Esophagus muscularis mucosa (tissue), 4 donors: ENCODE measurements at places on chromosomes 11 and 22. TPM values are rescaled to one million over a fixed set of nuclear protein-coding genes. Genes with fewer than 3 reads are reported as not detected.
A peak's percentile ranks its signal among the peaks of the same experiment; 100 is the strongest.

DNA sequence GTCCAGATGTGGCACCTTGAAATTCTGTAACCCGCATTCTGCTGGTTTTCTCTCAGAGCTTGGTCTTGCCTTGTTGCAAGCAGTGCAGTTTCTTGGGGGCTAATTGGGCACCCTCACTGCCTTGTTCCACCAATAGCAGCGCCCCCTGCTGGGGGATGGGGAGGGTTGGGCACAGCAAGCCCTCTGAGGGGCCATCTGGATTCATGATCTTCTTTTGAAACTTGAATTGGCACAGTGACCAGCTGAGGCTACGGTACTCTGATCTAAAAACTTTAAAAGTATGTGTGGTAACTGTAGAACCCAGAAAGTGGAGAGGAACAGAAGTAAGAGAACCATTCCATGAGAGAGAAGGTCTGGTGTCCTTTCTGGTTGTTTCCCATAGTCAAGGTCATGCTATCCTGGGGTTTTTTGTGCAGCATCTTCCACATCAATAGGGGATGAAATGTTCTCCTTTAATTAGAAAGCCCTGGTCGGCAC is 64.2 kb downstream of the MED15 start:
- no peaks in the 10 kb centered on the region for H3K27me3 ChIP-seq
- H3K4me3 ChIP-seq = no peak overlapping the region
- no peak for DNase-seq
- no peak overlapping the region for H3K27ac ChIP-seq

DNA sequence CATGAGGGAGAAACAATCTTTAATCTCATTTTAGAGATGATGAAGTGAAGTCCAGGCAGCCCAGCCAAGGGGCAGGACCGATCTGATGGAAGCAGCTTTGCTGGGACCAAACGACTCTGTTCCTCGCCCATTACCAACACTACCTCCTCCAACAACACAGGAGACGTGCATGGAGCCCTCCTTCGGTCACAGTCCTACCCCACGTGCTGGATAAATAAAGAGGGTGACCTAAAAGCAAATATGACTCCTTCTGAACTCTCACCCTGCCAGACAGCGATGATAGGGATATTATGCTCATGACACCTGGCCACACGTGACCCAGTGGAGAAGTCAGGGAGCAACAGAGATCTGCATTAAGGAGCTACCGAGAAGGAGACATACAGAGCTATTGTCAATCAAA is 26.0 kb downstream of the SCGB1A1 start:
- no peak for DNase-seq
- H3K4me1 ChIP-seq = peaks cover 73% of the 10 kb centered on the region
- H3K4me3 ChIP-seq = peak overlapping the region; percentile 60
- H3K27me3 ChIP-seq = no peaks in the 10 kb centered on the region
- peak overlapping the region; percentile 94 for H3K27ac ChIP-seq

DNA sequence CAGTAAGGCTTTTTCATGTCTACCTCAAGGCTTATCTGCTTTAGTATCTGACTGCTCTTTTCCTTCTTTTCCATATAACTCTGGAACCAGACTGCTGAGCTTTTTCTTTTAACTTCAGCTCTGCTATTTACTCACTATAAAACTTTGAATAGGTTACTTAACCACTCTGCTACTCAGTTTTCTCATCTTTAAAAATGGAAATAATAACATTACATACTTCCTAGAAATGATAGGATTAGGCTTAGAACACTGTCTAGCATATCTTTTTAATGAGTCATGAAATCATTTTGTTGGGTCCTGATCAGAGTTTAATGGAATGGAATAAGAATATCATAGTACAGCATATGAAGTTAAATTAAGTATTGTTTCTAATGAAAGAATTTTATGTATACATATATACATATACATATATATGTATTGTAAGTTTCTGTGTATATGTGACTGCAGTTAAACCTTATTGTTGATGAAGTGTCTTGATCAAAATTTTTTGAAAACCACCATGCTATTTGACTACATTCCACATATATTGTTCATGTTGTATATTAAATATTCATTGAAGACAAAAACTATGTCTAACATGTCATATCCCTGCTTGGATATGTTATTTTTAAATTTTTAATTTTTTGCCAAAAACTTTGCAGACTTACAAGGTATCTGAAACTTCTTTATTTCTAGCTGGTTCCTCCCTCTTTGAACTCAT is 120.2 kb downstream of the METTL15 start:
- no peaks in the 10 kb centered on the region for H3K27me3 ChIP-seq
- H3K4me3 ChIP-seq = no peak overlapping the region
- no peaks in the 10 kb centered on the region for H3K36me3 ChIP-seq
- peaks cover 2% of the 10 kb centered on the region for H3K4me1 ChIP-seq

GRCh38 chr11:117290809-117291396 is at the start of gene BACE1-AS:
Gene BACE1-AS, plus strand, starts transcription at chr11:117291346.
- no peaks in the 10 kb centered on the region for H3K27me3 ChIP-seq
- no peak for DNase-seq
- peaks cover 22% of the 10 kb centered on the region for H3K36me3 ChIP-seq
- no peak within 1 kb of the TSS for H3K4me3 ChIP-seq
- H3K27ac ChIP-seq = no peak within 1 kb of the TSS

DNA sequence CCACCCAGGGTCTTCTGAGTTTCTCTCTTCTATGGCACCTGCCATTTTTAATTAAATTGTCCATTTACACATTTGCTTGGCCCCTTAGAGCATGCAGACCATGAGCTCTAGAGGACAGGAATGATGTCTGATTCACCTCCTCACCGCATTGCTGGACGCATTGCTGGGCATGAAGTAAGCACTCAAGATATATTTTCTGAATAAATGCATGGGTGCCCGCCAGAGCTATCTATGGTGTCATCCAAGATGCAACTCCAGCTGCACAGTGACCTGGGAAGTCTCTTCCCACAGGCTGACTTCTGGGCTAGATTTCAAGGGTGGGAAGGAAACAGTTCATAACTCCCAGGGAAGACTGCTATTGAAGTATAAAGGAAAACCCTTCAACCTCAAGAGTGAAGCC is 66.6 kb upstream of the ASPHD2 start:
- peaks cover 8% of the 10 kb centered on the region for H3K4me1 ChIP-seq
- H3K36me3 ChIP-seq = no peaks in the 10 kb centered on the region
- no peak for DNase-seq
- no peak overlapping the region for H3K4me3 ChIP-seq

DNA sequence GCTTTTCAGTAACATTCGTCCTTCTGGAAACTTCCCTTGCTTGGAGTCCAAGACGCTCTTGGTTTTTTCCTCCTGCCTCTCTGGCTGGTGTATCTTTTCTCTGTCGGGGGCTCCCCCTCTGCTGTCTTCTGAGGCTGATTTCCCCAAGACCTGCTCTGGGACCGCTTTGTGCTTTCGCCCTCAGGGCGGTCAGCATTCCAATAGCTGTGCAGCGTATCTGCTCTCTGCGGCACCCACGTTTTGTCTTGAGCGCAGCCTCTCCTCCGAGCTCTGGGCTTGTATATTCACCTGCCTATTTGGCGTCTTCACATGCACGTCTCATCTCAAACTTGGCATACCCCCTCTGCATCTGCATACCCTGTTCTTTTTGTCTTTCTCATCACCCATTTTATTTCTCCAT is 2.4 kb downstream of the GTSE1 start:
- H3K36me3 ChIP-seq = peaks cover under 1% of the 10 kb centered on the region
- peaks cover 15% of the 10 kb centered on the region for H3K4me1 ChIP-seq
- no peaks in the 10 kb centered on the region for H3K27me3 ChIP-seq
- no peak overlapping the region for H3K4me3 ChIP-seq
- H3K27ac ChIP-seq = no peak overlapping the region

Gene PGM2L1
- total RNA-seq = 2.5 TPM

- H3K36me3 ChIP-seq = no peaks in the 10 kb centered on the region
- H3K27ac ChIP-seq = no peak overlapping the region
- H3K4me3 ChIP-seq = no peak overlapping the region
- H3K4me1 ChIP-seq = peaks cover 13% of the 10 kb centered on the region
- H3K27me3 ChIP-seq = no peaks in the 10 kb centered on the region
Observed at GRCh38 chr11:86089659-86090058, 20.8 kb upstream of the PICALM start.

GRCh38 chr22:32951076-32951806 is 106.9 kb downstream of the SYN3 start:
- H3K27ac ChIP-seq = no peak overlapping the region
- H3K27me3 ChIP-seq = no peaks in the 10 kb centered on the region
- no peaks in the 10 kb centered on the region for H3K36me3 ChIP-seq
- no peak for DNase-seq

DNA sequence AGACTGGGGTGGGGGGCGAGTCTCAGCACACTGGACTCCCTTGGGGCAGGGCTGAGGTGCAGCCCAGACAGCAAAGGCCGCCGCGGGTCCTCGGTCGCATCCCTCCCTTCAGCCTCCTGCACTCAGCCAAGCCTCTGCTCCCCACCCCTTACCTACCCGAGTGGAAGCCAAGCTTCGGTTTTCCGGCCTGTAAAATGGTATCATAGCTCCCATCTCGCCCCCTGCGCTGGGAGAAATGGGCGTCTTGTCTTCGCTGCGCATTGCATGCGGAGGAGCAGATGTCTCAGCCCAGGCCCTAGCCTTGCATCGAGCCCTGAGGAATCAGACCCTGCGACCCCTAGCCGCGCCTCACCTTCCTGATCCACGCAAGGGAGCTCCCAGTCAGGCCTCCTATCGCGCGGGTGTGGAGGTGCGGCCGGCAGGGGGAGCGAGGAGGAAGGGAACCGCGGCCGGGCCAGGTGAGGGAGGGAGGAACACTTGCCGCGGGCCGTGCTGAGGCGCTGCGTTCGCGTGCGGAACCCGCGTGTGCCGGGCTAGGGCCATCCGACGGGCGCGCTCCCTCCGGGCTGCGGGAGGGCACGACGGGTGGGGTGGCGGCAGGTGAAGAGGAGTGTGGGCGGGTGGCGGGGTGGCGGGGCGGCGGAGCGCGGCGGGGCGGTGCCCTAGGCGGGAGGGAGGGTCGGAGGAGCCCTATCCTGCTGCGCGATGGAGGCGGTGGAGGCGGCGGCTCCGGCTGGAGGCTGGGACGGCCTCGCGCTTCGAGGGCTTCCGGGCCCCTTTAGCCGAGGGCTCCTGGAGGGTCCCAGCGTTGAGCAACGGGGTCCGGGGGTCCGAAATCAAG is 4.1 kb upstream of the TBX1 start:
- peaks cover 6% of the 10 kb centered on the region for H3K4me1 ChIP-seq
- H3K36me3 ChIP-seq = no peaks in the 10 kb centered on the region
- H3K27ac ChIP-seq = no peak overlapping the region
- no peak for DNase-seq
- H3K4me3 ChIP-seq = peak overlapping the region; percentile 38
- H3K27me3 ChIP-seq = peaks cover 6% of the 10 kb centered on the region

DNA sequence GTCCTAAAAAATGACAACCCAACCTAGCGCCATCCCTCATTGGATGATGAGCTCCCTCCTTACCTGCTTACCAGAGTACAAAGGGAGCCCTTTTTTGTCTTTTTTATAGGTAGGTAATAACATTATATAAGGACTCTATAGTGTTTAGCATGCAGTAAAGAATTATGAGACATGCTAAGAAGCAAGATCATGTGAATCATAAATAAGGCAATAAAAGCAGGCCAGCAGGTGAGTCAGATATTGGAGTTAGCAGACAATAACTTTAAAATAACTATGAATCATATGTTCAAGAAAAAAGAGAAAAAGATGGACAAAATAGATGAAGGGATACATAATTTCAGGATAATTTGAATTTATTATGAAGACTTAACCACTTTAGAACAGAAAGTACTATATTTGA is 81.5 kb downstream of the GRK3 start:
- no peaks in the 10 kb centered on the region for H3K36me3 ChIP-seq
- no peaks in the 10 kb centered on the region for H3K27me3 ChIP-seq
- H3K27ac ChIP-seq = no peak overlapping the region
- no peak overlapping the region for H3K4me3 ChIP-seq

DNA sequence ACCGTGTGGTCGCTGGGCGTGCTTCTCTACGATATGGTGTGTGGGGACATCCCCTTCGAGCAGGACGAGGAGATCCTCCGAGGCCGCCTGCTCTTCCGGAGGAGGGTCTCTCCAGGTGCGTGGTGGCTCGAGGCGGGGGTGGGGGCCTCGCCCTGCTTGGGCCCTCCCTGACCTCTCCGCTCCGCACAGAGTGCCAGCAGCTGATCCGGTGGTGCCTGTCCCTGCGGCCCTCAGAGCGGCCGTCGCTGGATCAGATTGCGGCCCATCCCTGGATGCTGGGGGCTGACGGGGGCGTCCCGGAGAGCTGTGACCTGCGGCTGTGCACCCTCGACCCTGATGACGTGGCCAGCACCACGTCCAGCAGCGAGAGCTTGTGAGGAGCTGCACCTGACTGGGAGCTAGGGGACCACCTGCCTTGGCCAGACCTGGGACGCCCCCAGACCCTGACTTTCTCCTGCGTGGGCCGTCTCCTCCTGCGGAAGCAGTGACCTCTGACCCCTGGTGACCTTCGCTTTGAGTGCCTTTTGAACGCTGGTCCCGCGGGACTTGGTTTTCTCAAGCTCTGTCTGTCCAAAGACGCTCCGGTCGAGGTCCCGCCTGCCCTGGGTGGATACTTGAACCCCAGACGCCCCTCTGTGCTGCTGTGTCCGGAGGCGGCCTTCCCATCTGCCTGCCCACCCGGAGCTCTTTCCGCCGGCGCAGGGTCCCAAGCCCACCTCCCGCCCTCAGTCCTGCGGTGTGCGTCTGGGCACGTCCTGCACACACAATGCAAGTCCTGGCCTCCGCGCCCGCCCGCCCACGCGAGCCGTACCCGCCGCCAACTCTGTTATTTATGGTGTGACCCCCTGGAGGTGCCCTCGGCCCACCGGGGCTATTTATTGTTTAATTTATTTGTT is 2.4 kb downstream of the PIM3 start:
- peak overlapping the region; percentile 73 for H3K4me3 ChIP-seq
- peaks cover 70% of the 10 kb centered on the region for H3K4me1 ChIP-seq
- no peaks in the 10 kb centered on the region for H3K27me3 ChIP-seq
- peaks cover 28% of the 10 kb centered on the region for H3K36me3 ChIP-seq
- no peak for DNase-seq
- H3K27ac ChIP-seq = peak overlapping the region; percentile 94

Gene C22orf23
- not detected for total RNA-seq

Gene MS4A15
- total RNA-seq = 0.52 TPM

DNA sequence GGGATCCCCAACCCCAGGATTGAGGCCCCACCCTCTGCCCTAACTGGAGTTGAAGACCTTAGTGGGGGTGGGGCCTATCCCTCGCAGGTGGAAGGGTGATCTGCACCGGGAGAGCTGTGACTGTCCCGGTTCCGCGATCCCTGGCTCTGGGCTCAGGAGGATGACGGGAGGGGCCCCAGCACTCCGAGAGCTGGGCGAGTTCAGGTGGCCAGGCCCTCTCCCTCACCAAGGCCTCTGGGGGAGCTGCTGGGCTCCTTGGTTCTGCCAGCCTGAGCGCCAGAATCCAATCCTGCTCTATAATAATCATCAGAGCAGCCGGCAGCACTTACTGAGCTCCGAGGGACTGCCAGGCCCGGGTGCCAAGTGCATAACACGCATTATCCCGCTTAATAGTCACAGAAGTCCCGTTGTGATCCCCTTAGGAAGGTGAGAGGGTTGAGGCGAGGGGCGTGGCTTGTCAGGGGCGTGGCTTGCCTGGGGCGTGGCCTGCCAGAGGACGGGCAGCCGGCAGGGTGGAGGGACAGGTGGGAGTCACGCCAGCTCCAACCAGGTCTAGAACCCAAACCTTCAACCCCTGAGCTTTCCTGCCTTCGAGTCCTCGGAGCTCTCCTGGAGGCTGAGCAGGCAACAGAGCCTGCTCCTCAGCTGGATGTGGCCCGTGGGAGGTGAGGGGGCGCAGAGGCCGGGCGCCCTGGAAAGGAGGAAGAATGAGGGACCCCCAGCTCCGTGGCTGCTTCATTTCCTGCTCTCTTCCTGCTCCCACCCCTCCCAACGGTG is 7.3 kb upstream of the SYT7 start:
- no peaks in the 10 kb centered on the region for H3K27me3 ChIP-seq
- H3K4me3 ChIP-seq = peak overlapping the region; percentile 65
- peaks cover 22% of the 10 kb centered on the region for H3K4me1 ChIP-seq
- no peaks in the 10 kb centered on the region for H3K36me3 ChIP-seq
